ENCODE measurements at places on chromosomes 13 and 19.

DNA sequence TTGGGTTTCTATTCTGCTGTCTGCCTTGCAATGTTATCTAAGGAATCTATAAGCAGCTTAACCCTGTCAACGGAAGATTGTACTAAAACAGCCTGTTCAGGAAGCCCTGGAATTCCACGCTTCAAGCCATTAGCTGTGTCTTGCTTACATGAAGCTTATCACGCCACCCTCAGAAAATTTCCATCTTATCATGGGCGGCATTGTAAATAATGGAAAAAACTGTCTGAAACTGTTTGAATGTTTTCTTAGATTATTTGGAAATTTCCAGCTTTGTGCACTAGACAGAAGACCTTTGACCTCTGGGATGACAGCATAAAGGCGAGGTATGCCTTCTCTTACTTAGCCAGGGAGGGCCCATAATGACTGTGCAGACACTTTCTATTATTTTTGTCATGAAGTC lies 319.7 kb downstream of the KCNRG start:
- DNase-seq: no peak

DNA sequence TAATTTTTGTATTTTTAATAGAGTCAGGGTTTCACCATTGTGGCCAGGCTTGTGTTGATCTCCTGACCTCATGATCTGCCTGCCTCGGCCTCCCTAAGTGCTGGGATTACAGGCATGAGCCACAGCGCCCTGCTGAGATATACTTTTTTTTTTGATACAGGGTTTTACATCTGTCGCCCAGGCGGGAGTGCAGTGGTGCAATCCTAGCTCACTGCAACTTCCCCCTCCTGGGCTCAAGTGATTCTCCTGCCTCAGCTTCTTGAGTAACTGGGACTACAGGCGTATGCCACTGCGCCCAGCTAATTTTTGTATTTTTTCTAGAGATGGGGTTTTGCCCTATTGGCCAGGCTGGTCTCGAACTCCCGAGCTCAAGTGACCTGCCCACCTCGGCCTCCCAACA lies 2.0 kb downstream of the COLGALT1 start:
- DNase-seq: no peak

DNA sequence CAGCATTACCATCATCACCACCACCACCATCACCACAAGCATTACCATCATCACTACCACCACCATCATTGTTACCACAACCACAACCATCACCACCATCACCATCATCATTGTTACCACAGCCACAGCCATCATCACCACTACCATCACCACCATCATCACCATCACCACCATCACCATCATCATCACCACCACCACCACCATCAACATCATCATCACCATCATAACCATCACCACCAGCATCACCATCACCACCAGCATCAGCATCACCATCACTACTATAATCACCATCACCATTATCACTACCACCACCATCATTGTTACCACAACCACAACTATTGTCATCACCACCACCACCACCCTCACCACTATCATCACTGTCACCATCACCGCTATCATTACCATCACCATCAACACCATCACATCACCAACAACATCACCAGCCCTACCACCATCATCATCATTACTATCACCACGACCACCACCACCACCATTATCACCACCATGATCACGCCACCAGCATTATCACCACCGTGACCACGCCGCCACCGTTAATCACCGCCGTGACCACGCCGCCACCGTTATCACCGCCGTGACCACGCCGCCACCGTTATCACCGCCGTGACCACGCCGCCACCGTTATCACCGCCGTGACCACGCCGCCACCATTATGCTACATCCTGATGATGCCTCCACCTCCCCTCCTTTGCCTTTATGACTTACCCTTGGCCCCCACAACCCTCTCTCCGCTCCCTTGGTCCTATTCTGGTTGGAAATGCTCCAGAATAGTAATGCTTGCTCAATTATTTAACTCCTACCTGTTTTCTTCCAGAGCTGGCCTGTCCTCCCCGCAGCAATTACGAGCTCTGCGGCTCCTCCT lies 10.0 kb upstream of the FXYD3 start:
- DNase-seq: no peak

DNA sequence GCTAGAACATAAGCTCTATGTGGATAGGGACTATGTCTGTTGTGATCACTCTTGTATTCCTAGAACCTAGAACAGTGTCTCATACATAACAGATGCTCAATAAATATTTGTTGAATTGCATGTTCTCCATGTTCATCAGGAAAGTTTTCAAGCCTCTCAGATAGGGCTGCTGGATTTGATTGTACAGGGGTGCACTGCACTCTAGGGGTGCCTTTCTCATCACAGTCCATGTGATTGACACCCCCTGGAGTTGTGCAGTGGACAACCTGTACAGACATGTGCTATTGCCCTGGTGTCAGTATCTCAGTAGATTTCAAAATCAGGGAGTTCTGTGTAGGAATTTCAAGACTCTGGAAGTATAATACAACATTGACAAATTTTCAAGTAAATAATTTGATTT lies 58.9 kb downstream of the MBNL2 start:
- DNase-seq: no peak

- DNase-seq: no peak
Measured at GRCh38 chr19:8097198-8097597, 44.6 kb downstream of the CCL25 start.

GRCh38 chr19:33143897-33144405 lies 12.0 kb downstream of the WDR88 start:
- DNase-seq: peak; percentile 45

- DNase-seq: no peak
Measured at GRCh38 chr13:112664501-112665203, 25.2 kb upstream of the ATP11A start.
